ENCODE measurements at places on chromosomes 7 and 10.

GRCh38 chr7:103059471-103059870, 15.1 kb downstream of the FBXL13 start:
- DNase-seq, result no peak

GRCh38 chr10:124099604-124100003, 6.2 kb upstream of the CHST15 start:
- DNase-seq, result no peak

- no peak for DNase-seq
Observed at GRCh38 chr10:126352453-126352852, 35.8 kb downstream of the ADAM12 start.

GRCh38 chr7:27082171-27082570, 13.6 kb downstream of the HOXA1 start:
- no peak for DNase-seq

GRCh38 chr10:12238821-12239220, 42.8 kb downstream of the CDC123 start:
- no peak for DNase-seq

DNA sequence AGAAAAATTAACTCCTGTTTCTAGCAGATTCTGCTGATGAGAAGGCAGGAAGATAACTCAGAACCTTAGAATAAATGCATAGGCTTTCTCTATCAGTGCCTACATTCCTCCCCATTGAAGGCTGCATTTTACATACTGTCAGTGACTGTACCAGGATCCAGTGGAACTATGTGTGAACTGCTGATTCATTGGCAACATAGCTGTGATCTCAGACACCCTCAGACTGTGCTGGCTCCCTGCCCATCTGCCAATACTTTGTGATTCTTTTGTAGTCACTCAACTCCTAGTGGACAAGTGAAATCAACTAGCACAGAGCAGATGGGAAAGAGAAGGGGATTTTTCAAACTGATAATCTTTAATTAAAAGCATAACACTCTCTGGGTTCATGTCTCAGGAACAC, 375.8 kb downstream of the MDFIC start:
- DNase-seq, result no peak

GRCh38 chr7:83701736-83702135, 52.8 kb upstream of the SEMA3E start:
- DNase-seq, result no peak

DNA sequence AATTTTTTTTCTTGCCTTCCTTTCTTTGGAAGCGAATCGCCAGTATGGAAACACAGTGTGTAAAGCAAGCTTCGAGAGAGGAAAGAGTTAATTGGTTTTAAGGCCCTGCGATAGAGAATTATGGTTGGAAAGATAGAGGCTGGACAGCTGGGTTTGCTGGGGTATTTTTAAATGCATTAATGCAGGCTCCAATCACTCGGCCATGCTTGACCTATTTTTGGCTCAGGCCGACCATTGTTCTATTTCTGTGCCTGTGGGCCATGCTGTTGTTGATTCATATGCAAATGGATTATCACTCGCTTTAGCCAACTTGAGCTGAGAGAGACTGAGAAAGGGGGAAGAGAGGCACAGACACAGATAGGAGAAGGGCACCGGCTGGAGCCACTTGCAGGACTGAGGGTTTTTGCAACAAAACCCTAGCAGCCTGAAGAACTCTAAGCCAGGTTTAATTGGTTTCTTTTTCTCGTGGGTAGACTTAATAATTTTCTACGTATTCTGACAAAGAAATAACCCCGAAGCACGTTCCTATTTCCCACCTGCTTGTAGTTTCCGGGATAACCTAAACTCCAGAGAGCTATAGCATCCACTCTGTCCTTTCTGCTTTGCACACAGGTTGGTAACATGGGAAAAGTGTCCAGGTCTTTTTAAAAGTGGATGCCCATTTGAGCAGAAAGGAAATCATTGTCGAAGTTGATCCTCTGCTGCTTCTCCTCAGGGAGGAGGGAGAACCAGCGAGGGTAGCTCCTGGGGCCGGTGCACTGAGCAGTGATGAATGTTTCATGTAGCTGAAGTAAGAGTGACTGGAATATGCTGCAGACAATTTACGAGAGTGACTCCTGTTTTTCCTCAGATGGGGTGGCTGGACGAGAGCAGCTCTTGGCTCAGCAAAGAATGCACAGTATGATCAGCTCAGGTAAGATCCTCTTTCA, at the start of gene HDAC9:
TSS of gene HDAC9 (plus strand) at position 338 of the 929 bp plus-strand sequence. CDS start at position 892, 554 bp downstream.
- DNase-seq, result no peak

DNA sequence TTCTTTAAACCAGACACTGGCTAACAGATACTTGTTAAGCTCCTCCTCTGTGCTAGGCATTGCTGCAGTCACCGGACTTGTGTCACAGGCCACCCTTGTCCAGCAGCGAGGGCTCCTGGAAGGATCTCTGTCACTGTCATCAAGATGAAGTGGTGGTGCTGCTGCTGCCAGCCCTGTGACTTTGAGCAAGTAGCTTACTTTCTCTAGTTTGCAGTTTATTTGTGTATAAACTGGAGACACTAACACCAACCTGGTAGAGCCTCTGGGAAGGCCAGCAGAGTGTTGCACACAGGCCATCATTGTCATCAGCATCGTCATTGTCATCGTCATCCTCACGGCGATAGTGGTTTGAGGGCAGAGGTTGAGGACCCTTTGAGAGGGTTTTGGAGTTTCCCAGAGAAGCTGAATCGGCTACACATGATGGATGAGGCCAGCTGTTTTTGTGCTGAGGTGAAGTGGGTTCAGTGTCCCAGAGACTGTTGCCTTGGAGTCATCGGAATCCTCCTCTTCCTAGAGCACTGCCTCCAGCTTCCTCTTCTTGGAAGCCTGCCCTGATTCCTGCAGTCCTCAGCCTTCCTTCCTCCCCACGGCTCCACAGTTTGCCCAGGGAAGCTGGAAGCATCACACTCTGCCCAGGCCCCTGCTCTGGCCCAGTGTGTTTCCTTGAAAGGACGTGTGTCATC, 128.4 kb downstream of the GRK5 start:
- no peak for DNase-seq

GRCh38 chr10:79013406-79013987, 55.3 kb upstream of the ZMIZ1 start:
- DNase-seq, result no peak

DNA sequence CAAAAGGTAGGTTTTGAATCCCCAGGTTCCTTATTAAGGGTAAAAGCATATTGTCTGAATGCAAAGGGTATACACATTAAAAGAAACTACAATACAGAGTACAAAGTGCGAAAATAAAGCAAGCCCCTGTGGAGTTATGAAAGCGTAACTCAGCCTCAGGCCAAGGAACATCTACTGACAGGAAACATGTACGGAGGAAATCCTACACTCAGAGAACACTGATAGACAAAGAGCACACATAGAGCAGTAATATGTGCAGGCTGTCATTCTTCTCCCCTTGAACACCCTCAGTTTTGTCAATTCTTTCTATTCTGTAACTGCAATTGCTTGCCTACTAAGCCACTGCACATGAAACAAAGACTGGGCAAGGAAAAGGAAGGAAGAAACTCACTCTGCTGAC, 150.2 kb downstream of the DGKB start:
- no peak for DNase-seq

- DNase-seq, result no peak
Observed at GRCh38 chr10:102311025-102311420, 65.7 kb downstream of the GBF1 start.

DNA sequence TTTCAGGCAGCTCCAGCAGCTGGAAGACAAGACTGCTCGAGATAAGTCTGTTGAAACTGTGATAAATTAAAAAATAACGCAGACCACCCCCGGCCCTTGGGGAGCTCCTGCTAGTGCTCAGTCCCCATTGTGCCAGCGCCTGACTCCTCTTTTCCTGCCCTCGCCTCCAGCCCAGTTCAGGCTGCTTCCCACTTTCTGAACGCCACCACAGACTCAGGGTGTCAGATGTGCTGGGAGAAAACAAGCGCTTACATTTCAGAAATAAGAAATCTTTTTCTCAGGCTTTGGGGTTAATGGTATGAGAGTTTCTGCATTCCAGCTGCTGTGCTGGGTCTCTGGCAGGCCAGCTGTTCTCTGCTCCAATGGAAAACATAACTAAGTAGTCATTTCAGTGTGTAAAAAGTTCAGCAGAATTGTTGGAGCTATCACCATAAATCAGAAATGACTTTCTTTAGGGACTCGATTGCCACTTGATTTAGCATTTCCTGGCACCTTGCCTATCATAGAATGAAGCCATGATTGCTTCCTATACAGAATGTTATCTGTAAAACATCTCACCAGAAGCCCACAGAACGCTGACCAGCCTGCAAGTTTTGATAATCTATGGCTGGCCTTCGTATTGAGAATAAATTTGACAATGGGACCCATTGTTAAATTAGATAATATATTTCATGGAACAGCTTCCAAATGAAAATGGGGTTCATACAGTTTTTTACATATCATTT, 257.0 kb upstream of the ZNF32 start:
- DNase-seq, result no peak
